Calu3 (cell line): ENCODE measurements at places on chromosomes 6 and 20. TPM values are rescaled to one million over a fixed set of nuclear protein-coding genes. Genes with fewer than 3 reads are reported as not detected.

DNA sequence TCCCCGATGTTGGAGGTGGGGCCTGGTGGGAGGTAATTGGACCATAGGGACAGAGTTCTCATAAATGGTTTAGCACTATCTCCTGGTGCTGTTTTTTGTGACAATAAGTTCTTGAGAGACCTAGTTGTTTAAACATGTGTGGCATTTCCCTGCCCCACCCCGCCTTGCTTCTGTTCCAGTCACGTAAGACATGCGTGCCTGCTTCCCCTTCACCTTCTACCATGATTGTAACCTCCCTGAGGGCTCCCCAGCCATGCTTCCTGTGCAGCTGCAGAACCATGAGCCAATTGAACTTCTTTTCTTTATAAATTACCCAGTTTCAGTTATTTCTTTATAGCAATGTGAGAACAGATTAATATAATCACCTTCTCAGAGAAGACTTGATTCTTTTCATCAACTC lies 2.5 kb upstream of the RNF144B start:
- no peaks in the 10 kb centered on the region for H3K27me3 ChIP-seq
- no peak for DNase-seq
- H3K4me3 ChIP-seq = no peak overlapping the region
- H3K27ac ChIP-seq = no peak overlapping the region
- peaks cover 25% of the 10 kb centered on the region for H3K4me1 ChIP-seq
- peaks cover 18% of the 10 kb centered on the region for H3K36me3 ChIP-seq

GRCh38 chr6:137571854-137572253 lies 77.7 kb upstream of the OLIG3 start:
- peak; percentile 54 for DNase-seq
- no peak overlapping the region for H3K4me3 ChIP-seq
- H3K4me1 ChIP-seq = no peaks in the 10 kb centered on the region
- H3K36me3 ChIP-seq = no peaks in the 10 kb centered on the region
- peaks cover 66% of the 10 kb centered on the region for H3K27me3 ChIP-seq
- H3K27ac ChIP-seq = no peak overlapping the region

DNA sequence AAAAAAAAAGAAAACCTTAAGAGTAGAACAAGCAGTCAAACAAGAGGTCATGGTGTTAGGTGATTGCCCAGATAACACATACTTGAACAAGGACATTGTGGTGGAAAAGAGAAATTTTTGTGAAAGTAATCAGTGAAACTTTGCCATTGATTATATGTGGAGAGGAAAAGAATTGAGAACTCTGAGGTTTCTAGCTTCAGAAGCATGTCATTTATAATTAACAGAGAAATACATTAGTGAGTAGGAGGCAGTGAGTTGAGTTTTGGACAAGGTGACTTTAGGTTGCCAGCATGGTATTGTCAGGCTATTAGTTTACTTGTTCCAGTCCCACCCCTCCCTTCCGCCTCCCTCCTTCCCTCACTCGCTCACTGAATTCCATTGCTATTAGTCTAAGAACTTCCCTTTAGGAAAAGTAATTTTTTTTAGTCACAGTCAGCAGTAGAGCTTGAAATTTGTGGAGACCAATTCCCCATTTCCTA lies 17.2 kb downstream of the TAB2 start:
- DNase-seq = peak; percentile 41
- H3K4me1 ChIP-seq = peaks cover 72% of the 10 kb centered on the region
- H3K27ac ChIP-seq = peak overlapping the region; percentile 84

- H3K27ac ChIP-seq = peak overlapping the region; percentile 88
- no peaks in the 10 kb centered on the region for H3K27me3 ChIP-seq
- H3K4me1 ChIP-seq = peaks cover 83% of the 10 kb centered on the region
- peak overlapping the region; percentile 56 for H3K4me3 ChIP-seq
- peak; percentile 73 for DNase-seq
Observed at GRCh38 chr6:108736832-108737231, 111.4 kb upstream of the ARMC2 start.

The SPEF1 gene
- 0.28 TPM in 1 of 2 replicates, not detected in the other for total RNA-seq
